Stimulated activated memory B cell treated with anti-CD40 and anti-IgM and Interleukin-4, amounts not matched to agents 10 μg/mL and 1 μg/mL and 100 μg/mL, for 72 hours (primary cell): ENCODE measurements at places on chromosomes 5 and 9.

DNA sequence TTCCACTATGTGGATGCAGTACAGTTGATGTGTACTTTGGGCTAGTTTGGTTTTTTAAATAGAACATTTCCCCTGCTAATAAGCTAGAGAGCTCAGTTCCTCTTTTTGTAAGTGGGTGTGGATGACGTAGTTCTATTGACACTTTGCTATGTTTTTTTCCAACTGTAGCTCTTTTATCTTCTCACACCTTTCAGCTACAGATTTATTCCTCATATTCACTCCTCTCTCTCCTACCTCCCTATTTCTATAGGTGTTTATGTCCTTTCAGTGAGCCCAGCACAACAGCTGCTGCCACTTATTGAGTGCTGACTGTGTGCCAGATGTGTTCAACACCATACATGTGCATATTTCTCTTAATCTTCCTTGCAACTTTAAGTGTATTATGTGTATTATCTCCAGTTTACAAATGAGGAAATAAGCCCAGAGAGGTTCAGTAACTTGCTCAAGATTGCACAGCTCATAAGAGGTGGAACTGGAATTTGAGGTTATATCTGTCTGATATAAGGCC lies 215.7 kb downstream of the SEMA6A start:
- H3K27ac ChIP-seq, result peak overlapping the region; percentile 51
- peaks cover 27% of the 10 kb centered on the region for H3K36me3 ChIP-seq
- H3K4me1 ChIP-seq, result peaks cover 30% of the 10 kb centered on the region
- no peaks in the 10 kb centered on the region for H3K27me3 ChIP-seq
- ATAC-seq, result peak; percentile 95

DNA sequence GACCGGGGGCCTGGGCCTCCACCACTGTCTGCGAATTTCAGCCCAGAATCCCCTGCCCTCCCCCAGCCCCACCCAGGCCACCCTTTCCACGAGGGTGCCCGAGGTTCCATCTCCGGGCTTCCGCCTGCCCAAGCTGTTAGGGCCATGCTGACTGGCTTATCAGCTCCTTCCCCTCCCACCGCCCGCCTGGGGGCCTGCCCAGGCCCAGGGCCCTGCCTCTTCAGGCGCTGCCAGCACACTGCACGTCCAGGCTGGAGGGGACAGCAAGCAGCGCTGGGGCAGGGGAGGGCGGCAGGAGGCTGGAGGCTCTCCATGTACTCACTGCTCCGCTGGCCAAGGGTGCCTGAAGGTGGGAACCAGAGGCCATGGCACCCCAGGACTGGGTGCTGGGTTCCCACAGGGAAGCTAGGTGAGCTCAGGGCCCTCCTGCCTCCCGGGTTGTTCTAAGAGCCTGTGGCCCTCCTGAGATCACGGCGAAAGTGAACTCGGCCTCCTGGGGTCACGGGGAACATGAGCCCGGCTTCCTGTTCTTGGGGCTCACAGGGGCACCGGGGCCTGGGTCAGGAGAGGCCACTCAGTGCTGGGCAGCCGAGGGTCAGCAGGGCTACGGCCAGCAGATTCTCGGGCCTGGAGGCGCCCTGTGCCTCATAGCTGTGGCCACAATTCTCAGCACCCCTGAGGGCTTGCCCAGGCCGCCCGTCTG lies 57.7 kb upstream of the EGFL7 start:
- H3K36me3 ChIP-seq, result no peaks in the 10 kb centered on the region
- no peak for ATAC-seq
- H3K27ac ChIP-seq, result no peak overlapping the region
- H3K4me1 ChIP-seq, result peaks cover 30% of the 10 kb centered on the region
- H3K27me3 ChIP-seq, result peaks cover 98% of the 10 kb centered on the region

- H3K27me3 ChIP-seq, result peaks cover 14% of the 10 kb centered on the region
- H3K4me1 ChIP-seq, result no peaks in the 10 kb centered on the region
- no peak overlapping the region for H3K4me3 ChIP-seq
- ATAC-seq, result no peak
- no peaks in the 10 kb centered on the region for H3K36me3 ChIP-seq
These were observed 126.3 kb downstream of the HMHB1 start for GRCh38 chr5:143938230-143938629.

GRCh38 chr5:141084487-141084989 lies 9.9 kb upstream of the PCDHB2 start:
- H3K27me3 ChIP-seq, result peaks cover 13% of the 10 kb centered on the region
- H3K4me1 ChIP-seq, result no peaks in the 10 kb centered on the region
- no peak overlapping the region for H3K27ac ChIP-seq
- no peaks in the 10 kb centered on the region for H3K36me3 ChIP-seq
- ATAC-seq, result no peak

DNA sequence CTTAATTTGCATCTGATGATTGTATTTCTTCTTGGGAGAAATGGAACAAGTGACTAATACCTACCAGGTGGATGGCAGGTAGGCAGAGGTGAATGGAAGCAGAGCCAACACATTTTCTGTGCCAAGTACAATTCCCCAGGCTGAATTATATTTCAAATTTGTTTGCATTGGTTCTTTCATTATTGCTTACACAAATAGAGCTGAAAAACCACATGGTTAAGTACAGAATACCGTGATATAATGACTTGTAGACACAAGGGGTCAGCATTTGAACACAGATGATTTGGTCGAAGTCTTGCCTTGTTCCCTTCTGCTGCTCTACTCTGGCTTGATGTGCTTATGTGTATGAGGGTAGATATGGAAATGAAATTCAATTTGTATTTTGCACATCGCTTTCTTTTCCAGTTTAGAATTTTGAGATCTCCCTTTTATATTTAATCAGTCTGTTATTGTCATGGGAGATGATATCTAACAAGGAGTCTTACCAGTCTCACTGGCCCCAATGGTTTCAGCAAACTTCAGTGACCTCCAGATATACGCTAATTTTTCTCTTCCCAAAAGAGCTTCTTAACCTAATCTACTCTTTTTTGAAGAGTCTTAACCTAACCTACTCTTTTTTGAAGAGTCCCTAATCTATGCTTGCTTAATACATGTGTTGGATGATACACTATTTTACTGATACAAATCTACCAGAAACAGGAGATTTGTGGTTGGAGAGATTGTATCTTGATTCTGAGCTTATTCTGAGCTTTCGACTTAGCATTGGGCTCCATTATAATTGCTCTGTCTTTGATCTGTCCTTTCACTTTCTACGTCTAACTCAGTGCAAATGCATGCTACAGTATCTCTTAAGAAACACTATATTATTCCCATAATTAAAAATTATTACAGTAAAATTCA lies 88.1 kb downstream of the PCSK1 start:
- no peak overlapping the region for H3K27ac ChIP-seq
- H3K4me3 ChIP-seq, result no peak overlapping the region
- no peaks in the 10 kb centered on the region for H3K4me1 ChIP-seq
- no peaks in the 10 kb centered on the region for H3K27me3 ChIP-seq
